Fibroblast of upper back skin (primary cell): ENCODE measurements at places on chromosomes 3 and 15.

GRCh38 chr15:81280696-81281455, 43.1 kb downstream of the STARD5 start:
- DNase-seq: peak; percentile 50

GRCh38 chr3:38297947-38298711, 16.0 kb downstream of the SLC22A14 start:
- no peak for DNase-seq

GRCh38 chr15:39585871-39586301, 5.0 kb downstream of the THBS1 start:
- DNase-seq: no peak

DNA sequence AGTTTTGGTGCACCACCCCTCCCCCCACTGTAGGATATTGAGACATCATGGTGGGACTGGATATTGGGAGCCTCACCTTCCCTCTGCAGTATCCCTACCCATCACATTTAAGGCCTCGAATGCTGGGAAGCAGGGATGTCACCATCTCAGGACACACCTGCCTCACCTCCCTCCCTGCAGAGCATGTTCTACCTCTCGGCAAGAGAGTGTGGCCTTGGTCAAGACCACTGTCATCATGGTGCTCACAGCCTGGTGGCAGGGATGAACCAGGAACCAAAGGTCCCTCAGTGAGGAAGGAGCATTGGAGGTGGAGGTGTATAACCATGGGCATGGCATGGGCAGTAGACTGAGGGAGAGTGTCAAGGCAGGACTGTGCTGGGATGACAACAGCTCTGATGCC, 104.8 kb downstream of the CORO2B start:
- DNase-seq: no peak

DNA sequence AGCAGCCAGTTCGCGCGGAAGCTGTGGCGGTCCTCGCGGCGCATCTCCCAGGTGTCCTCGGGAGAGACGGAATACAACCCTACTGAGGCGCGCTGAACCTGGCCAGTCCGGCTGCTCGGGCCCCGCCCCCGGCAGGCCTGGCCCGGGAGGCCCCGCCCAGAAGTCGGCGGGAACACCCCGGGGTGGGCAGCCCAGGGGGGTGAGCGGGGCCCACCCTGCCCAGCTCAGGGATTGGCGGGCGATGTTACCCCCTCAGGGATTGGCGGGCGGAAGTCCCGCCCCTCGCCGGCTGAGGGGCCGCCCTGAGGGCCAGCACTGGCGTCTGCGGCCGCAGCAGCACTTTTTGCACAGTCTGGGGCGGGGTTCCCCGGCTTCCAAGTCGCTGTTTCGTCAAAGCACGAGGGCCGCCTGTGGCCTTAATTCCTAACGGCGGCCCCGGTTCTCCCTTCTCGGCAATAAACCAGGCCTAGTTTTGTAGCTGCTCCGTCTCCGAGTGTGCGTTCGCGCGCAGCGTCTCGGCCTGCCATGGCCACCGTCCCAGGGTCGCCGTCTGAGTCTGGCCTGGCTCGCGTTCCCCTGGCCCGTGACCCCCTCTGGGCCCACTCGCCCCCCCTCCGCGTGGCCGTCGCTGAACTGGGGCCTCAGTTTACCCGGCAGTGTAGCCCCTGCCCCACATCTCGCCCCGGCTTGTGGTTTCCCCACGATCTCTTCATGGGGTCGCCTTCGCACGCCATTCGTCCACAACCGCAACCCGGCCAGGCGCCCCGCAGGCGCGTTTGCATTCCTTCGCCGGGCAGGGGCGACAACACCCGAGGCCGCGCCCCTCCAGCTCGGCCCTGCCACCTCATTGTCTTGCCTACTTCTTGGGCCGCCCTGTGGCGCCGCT, 30.0 kb downstream of the NBEAL2 start:
- peak; percentile 94 for DNase-seq

- DNase-seq: no peak
Measured at GRCh38 chr3:126945171-126945721, 37.7 kb upstream of the PLXNA1 start.

DNA sequence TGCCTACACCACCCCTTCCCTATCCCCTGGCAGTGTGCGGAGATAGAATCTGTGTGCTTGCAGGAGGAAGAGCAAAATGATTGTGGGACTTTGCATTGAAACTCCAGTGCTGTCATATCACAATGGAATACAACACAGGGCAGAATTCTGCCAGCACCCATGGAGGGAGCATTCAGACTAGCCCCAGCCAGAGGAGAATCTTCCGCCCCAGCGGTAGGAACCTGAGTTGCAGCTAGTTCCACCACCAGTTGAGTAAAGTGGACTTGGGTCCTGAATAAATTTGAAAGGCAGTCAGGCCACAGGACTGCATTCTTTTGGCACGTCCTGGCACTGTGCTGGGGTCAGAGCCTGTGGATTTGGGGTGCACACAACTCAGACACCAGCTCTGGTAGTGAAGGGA, 27.5 kb downstream of the NCBP2 start:
- no peak for DNase-seq

GRCh38 chr3:125403789-125404188, 28.7 kb upstream of the ZNF148 start:
- DNase-seq: peak; percentile 70

- peak; percentile 77 for DNase-seq
Measured at GRCh38 chr3:190092250-190092649, 28.4 kb downstream of the P3H2 start.

DNA sequence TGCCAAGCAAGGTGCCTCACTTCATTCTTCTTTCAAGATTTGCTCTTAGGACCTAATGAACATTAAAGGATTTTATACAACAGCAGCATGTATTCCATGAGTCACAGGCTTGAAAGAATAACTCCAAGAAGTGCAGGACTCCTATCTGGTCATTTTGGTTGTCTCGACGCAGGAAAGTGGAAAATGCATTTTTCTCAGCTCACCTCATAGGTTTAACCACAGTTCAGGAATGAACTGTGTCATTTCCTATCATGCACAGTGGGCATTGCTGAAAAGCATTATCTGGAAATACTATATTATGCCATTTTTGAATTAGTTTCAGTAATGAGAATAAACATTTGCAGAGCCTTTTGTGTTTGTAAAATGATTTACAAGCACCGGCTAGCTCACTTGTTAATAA, 98.7 kb upstream of the BFSP2 start:
- peak; percentile 88 for DNase-seq

DNA sequence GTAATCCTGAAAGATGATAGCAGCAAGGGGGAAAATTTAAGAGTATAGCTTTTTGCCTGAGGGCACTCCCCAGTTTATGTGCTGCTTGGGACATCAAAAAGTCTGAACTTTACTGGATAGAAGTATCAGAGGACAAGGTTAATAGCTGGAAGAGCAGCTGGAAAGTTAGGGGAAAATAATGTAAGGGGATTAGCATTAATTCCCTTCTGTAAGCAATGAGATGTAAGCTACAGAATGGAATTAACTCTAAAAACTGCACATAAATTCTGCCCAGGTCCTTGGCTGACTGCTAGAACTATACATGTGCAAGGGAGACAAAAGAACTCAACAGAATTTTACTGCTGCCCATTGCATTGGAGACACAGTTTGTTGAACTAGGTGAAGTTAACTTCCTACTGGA, 55.6 kb downstream of the ATP11B start:
- DNase-seq: no peak

DNA sequence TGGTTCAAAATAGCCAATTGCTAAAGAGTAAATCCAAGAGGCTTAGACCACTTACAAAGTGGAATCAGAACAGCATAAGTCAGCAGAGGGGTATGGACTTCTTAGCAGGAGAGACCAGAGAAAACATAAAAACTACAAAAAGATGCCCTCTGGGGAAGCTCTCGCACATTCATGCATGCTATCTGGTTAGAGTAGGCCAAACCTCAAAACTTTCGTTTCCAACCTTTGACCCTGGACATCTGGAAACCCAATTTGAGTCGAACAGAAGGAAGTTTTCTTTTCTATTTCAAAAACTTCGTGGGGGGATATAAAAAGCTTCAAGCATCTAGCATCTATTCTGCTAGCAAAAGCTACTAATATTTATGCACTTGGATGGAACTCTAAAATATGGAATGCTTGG, 523.9 kb upstream of the AGTR1 start:
- DNase-seq: peak; percentile 49

DNA sequence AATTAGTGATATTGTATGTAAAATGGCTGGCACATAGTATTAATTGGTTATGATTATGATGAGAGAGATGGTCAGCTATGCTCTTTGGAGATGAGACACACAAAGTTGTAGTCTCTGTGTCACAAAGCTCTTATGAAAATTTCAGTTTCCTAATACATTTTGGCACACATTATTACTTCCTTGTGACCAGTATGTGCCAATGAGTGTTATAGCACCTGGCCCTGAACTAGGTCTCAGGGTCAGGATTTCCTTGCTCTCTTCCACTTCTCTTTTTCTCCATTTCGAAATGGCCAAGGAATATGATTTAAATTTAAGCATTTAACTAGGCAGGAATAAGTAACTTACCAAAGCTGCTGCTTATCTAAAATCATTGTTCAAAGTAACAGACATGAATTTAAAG, 28.0 kb downstream of the TIPARP start:
- DNase-seq: no peak

DNA sequence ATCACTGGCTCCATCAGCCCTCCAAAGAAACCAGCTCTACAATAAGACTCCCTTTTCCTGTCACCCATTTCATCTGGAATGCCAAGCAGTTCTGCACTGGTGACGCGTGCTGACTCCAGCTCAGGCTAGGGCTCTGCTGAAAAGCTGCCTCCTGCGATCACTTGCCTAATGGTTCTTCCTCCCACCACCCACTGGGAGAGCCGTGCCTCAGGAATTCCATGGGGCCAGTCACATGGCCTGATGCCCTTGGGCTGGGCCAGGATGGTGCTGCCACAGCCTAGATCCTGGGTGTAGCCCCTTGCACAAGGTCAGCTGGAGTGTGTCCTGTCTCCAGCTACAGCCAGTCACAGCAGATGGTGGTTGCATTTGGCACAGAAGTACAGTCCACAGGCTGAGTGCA, 98.9 kb downstream of the DNAJB8 start:
- DNase-seq: no peak

DNA sequence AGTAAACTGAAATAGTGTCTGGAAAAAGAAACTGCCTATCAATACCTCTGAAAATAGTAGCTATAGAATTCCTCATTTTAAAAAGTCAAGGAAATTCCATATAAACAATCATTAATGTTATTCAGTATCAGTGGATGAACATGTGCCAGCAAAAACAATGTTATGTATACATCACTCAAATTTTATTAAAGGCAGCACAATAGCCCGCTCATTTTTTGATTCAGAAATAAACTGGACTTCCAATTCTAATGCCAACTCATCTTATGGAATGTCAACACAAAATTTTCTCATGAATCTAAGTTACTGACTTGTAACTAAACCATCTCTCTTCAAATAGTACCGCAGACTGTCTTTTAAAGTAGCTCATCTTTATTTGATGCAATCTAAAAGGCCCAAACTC, 19.0 kb downstream of the THBS1 start:
- peak; percentile 49 for DNase-seq

DNA sequence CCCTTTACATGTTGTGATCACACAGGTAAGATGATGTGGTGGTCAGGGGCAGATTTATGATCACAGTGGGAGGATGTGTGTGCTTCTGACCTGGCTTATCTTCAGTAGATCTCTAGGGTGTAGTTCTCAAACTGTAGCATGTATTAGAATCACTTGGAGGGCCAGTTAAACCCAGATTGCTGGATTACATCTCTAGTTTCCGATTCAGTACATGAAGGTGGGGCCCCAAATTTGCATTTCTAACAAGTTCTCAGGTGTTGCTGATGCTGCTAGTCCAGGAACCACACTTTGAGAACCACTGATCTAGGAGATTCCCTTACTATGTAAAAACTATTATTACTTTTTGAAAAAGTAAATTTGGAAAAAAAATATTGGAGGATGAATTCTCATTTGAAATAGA, 199.3 kb upstream of the GOLIM4 start:
- no peak for DNase-seq

GRCh38 chr15:85329561-85330422, 50.6 kb upstream of the AKAP13 start:
- DNase-seq: peak; percentile 71

DNA sequence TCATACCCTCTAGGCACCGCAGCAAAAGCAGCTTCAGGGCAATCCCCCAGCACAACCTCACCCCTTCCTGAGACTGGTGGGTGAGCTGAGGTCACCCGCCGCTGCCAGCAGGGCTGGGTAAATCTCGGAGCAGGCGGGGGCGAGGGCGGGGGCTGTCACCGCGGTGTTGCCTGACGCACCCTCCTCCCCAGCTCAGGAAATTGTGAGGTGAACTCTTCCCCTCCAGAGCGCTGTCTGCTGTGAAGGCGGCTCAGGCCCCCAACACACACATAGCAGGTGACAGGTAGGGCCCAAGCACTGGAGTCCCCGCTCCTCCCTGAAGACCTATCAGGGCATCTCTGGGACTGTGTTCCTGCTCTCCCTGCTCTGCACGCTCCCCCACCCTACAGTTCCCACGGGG, 30.2 kb upstream of the FURIN start:
- no peak for DNase-seq

DNA sequence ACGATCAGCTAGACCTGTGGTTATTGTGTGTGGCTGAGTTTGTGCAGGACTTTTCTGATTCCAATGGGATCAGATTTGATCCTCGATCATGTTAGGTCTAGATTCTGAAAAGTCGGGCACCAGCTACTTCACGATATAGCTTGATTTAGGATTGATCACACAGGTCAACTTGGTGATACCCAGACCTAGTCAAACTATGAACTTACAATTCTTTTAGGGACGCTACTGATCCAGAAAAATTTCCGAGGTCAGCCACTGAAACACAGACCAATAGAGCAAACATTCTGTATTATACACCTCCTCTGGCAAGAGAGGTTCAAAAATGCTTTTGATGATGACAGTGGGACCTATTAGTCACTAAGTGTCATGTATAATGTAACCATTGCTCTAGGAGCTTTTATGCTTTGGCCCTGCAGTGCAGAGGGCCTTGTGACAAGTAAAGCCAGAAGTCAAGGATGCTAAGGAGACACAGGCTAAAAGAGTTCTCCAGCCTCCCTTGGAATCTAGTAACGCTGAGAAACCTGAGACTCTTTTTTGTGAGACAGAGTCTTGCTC, 115.6 kb upstream of the MB21D2 start:
- no peak for DNase-seq

- DNase-seq: peak; percentile 100
Measured at GRCh38 chr15:36428102-36428845, 151.2 kb upstream of the CDIN1 start.

DNA sequence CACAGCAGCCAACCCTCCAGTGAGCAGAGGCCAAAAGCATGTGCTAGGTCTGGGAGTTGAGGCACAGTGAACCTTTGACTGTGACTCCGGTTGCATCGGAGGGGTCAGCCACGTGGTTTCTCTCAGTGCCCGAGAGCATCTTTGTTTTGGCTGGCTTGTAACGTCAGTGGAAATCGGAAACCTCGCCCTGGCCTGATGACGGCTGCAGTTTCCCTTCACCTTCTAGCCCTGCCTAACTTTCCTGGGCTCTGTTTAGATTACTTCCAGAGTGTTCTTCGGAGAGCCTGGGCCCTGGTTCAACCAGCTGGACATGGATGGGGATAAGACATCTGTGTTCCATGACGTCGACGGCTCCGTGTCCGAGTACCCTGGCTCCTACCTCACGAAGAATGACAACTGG, 56.6 kb downstream of the MESD start:
- DNase-seq: no peak

- DNase-seq: no peak
Measured at GRCh38 chr3:148974726-148975125, 16.6 kb upstream of the GYG1 start.

- DNase-seq: peak; percentile 59
Measured at GRCh38 chr3:116302087-116302747, 143.1 kb downstream of the LSAMP start.

GRCh38 chr15:45167631-45168205, 20.0 kb downstream of the SHF start:
- no peak for DNase-seq
